H1 (cell line): ENCODE measurements at places on chromosomes 2 and 18.

DNA sequence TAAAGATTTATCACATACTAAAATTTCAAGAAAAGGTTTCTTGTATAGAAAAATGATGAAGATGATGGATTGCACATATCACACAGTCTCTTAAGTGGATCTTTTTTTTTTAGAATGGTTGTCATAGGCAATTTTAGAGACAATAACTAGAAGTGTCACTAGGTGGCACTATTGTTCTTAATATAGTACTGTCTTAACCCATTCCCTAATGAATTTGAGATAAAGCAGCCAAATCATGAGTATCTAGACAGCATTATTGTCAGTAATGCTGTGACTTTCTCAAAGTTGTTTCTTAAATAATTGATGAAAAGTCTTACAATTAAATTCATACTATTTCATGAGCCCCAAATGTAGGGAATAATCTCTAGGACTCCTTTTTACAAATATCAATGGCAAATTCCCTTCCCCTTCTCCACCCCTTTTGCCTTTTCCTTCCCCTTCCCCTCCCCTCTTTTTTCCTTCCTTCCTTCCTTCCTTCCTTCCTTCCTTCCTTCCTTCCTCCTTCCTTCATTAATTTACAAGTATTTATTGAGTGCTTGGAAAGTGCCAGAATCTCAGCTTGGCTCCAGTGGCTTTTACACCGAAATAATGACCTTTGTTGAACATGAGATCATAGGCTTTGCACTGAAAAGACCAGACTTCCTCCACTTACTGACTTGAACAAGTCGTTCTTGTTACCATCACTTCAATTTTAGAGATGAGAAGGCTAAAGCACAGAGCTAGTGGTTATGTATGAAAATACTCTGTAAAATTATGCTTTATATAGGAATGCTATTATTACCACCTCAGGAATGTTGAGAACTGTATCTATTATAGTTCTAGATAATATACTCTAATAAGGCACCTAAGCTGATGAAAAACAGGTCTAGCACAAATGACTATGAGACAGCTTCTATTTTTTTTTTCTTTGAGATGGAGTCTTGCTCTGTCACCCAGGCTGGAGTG is 19.8 kb downstream of the MYL12B start:
- DNase-seq = no peak

GRCh38 chr2:6872394-6872793 is 5.2 kb upstream of the RSAD2 start:
- DNase-seq = no peak

DNA sequence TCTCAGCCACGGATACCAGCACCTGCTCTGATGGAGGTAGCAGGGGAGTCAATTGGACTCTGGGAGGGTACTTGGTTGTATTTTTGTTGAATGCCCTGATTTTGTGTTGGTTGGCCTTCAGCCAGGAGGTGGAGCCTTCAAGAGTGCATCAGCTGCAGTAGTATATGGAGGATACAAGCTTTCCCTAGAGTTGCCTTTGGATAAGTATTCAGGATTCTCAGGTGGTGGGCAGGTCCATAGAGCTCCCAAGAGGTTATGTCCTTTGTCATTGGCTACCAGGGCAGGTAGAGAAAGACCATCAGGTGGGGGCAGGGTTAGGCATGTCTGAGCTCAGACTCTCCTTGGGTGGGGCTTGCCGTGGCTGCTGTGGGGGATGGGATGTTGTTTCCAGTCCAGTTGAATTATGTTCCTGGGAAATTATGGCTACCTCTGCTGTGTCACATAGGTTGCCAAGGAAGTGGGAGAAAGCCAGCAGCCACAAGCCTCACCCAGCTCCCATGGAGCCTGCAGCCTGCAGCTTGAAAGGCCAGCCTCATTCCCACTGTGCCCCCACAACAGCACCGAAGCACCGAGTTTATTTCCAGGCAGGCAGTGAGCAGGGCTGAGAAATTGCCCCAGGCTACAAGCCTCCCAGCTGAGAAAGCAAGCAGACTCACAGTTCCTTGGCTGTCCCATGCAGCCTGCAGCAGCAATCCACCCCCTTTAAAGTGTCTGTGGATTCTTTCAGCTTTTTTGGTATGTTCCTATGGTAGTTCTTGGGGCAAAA is 38.6 kb upstream of the CHST9 start:
- DNase-seq = no peak

- DNase-seq = no peak
Observed at GRCh38 chr2:134079373-134079772, 174.5 kb upstream of the MGAT5 start.

GRCh38 chr2:55026202-55026601 is 24.0 kb downstream of the RTN4 start:
- DNase-seq = no peak

- no peak for DNase-seq
Observed at GRCh38 chr2:17752892-17753802, 463 bp downstream of the SMC6 start.

- DNase-seq = no peak
Observed at GRCh38 chr2:81304154-81304830, 999.7 kb upstream of the LRRTM1 start.

DNA sequence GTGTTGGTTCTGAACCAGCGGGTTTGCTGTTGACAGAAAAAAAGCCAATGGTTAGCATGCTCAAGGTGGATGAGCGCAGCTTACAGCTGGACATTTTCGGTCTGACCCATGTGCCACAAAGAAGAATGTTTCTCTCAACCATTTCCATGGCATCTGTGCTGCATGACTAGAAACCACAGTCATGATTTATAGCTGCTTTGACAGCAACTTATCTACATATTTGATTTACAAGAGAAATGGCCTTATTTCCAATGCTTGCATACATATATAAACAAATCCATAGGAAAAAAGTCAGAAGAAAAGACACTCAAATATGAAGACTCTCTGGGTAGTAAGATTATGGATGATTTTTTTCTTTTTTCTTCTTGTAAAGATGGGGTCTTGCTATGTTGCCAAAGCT is 98.2 kb downstream of the DYNC1I2 start:
- DNase-seq = no peak

DNA sequence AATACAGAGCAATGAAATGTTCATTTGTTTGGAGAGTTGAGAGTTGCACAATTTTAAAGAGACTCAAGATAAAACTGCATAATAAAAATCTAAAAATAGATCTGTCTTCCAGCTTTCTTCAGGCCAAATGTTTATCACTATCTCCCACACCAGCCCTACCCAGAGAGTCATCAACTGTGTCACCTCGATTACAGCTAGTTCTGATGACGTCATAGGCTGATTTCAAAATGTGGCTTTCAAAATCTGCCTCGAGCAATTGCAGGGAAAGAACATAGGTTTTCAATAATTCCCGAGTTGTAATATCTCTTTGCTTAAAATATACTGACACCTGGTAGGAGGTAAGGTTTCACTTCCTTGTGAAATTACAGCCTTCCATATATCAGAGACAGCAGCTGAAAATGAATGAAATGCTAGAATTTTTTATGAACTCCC is 677.6 kb upstream of the ID2 start:
- DNase-seq = no peak

DNA sequence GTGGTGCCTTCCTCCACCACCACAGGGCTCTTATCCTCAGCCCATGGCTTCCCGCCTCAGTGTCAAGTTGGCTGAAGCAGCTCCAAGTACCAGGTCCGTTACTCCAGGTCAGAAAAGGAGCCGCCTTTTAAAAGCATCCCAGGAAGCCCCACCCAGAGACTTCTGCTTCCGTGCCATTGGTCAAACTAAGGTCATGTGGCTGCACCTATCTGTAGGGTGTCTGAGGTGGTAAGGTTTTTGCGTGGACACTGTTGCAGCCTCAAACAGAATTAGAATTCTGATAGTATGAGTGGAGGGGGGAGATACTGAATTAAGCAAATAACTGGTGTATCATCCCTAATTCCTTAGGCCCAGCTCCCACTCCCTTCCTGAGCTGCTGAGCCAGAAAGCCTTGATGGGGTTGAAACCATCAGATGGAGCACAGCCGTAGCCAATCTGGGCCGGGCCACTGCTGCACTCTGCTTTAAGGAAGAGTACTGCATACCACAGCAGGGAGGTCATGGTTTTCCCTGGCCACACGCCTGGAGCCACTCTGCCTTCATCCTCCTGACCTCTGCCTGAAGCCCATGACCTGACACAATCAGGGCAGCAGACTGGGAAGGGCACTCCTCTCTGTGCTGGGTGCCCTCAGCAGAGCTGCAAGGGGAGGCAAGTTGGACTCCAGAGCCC is 8.4 kb downstream of the TMEM247 start:
- no peak for DNase-seq

GRCh38 chr2:119173556-119174060 is 15.1 kb upstream of the C1QL2 start:
- DNase-seq = no peak

- no peak for DNase-seq
Observed at GRCh38 chr2:220353897-220354296, 726.5 kb downstream of the SLC4A3 start.

GRCh38 chr2:240296476-240297255 is 138.8 kb upstream of the GPC1 start:
- DNase-seq = no peak

DNA sequence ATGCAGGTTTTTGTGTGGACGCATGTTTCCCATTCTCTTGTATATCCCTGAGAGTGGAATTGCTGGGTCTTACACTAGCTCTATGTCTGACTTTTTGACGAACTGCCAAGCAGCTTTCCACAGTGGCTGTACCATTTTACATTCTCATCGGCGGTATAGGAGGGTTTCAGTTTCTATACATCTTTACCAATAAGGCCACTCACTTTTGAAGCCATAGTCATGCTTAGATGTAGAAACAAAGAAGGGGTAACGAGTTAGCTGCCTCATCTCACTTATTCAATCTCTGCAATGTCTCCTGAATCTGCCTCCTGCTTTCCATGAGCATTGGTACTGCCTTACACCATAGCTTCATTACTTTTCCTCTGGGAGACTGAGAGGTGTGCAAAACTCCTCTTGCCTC is 47.4 kb downstream of the MMADHC start:
- no peak for DNase-seq

DNA sequence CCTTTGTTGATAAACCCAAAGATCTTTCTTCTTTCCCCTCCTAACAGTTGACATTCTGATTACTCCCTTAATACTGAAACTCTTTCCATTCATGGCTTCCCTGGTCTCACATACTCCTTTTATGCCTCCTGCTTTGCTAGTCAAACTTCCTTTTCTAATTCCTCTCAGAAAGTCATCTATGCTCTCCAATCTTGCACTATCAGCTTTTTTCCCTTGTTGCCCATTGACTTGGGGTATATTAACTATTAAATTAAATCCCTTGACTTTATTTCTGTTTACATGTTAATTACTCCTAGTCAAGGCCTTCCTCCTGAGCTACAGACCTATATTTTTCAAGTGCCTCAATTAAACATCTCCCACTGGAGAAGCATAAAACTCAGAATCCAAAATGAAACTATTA is 3.6 kb upstream of the COL5A2 start:
- no peak for DNase-seq
